ENCODE measurements at places on chromosomes 7 and 10.

DNA sequence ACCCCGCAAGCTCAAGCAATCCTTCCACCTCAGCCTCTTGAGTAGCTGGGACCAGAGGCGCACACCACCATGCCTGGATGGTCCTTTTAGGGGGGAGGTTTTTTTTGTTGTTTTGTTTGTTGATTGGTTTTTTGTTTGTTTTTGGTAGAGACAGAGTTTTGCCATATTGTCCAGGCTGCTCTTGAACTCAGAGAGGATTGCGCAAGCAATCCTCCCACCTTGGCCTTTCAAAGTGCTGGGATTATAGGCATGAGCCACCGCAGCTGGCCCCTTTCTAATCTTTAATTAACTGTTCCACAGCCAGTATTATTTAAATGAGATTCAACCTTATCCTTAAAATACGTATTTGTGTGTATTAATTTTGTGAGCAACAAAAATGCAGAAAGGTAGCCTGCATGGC, 65.8 kb downstream of the SLC13A1 start:
- no peak for DNase-seq

- DNase-seq: no peak
These were observed 818.6 kb upstream of the IGFBP3 start for GRCh38 chr7:46739518-46740234.

DNA sequence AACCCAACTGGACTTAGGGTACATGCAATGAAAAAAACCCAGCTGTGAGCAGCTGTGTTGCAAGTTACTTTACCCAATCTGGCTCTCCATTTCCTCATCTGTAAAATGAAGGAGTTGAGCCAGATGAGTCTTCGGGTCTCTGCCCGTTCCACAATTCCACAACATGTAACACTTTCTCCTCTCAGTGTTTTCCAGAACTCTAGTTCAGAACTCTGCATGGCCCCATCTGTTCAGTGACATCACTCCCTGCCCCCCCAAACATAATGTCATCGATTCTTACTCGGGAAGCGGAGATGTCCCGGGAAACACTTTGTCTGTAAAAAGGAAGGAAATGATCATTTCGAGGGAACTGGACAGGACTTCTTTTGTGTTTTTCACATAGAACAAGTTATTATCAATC, 2.5 kb downstream of the SH3PXD2A start:
- no peak for DNase-seq

- DNase-seq: no peak
These were observed 225.7 kb downstream of the PLXDC2 start for GRCh38 chr10:20041931-20042330.
